ENCODE measurements at places on chromosomes 1 and 21.
A peak's percentile ranks its signal among the peaks of the same experiment; 100 is the strongest.

GRCh38 chr1:155218854-155219591, 10.5 kb downstream of the MTX1 start:
- DNase-seq: peak; percentile 60

GRCh38 chr1:193581341-193581740, 394.9 kb upstream of the B3GALT2 start:
- DNase-seq: no peak

- no peak for DNase-seq
Observed at GRCh38 chr1:201285846-201286245, 2.5 kb downstream of the PKP1 start.

- peak; percentile 24 for DNase-seq
Observed at GRCh38 chr21:26850116-26850643, 5.0 kb upstream of the ADAMTS1 start.

DNA sequence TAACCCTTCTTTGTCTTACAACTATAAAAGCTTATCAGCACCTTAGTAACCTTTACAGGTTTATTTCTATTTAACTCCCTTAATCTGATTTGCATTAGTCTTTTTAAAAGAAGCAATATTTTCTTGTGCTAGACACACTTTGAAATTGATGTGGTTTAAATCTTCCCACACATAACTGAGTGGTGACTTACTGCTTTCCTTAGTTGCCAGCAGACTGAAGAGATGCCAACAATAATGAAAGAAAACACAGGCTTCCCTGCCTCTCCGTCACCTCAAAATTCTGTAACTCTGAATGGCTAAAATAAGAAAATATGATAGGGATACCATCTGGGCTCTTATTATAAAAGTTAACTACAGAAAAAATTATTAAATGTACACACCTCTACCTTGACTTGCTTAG, 196.8 kb downstream of the PTBP2 start:
- peak; percentile 53 for DNase-seq

- no peak for DNase-seq
Observed at GRCh38 chr1:16018749-16019643, 1.2 kb upstream of the HSPB7 start.

- DNase-seq: no peak
Observed at GRCh38 chr1:68745011-68745410, 248.1 kb upstream of the DEPDC1 start.

DNA sequence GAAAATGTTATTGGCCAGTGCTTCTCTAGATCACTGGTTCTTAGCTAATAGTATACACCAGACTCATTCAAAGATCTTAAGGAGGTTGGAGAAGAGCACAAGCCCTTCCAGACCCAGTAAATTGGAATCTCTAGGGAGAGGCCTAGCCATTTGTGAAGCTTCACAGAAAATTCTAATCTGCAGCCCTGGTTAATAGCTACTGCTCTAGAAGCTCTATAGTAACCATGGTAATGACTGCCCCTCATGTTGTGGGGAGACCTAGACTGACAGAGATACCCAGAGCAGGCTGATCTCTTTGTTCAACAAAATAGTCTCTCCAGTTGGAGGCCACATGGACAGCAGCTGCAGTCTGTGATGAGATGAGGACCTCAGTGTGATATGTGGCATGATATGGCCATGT, 31.7 kb downstream of the ARID1A start:
- no peak for DNase-seq

DNA sequence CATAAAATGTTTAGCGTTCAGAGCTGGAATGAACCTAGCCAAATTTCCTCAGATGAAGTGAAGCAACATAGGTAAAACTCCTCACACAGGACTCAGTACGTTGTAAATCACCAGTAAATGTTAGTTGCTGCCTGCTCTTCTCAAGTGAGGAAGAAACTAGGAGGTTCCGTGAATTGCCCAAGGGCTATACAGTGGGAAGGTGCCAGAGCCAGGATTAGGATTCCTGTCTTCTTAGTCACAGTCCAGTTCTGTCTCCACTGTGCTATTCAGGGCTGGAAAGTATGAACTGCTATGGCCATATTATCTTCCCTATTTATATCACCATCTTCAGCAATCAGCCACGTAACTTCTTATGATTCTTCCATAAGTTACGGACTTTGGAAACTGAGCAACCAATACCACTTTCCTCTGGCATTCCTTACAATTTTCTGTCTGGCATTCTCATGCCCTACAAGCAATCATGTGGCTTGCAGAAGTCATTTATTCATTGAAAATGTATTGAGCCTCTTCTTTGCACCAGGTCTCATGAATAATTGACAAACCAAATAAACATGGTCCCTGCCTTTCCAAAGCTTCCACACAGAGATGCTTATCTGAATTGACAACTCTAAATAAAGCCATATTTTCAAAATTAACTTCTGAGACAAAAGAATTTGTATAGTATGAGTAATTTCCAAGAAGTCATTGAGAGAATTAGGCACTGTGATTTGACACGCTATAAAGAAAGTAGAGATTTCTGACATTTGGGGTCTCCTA, 271.6 kb upstream of the SGIP1 start:
- DNase-seq: peak; percentile 87

DNA sequence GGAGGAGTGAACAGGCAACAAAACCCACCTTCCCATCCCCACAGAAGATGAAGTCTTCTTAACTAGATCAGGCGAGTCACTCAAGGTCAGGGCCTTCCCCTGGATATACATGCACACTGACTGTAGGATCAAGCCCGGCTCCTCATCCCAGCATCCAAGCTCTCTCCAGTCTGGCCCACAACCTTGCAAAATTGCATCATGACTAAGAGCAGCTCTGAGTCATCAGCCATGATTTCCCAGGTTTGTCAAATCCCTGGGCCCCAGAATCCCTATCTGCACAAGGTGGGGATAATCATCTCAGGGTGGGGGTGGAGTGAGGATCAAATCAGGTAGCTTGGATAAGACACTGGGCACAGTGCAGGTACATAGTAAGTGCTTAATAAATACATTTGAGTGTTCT, 199.3 kb upstream of the GRIK3 start:
- no peak for DNase-seq

GRCh38 chr1:193736507-193736906, 550.1 kb upstream of the B3GALT2 start:
- no peak for DNase-seq

DNA sequence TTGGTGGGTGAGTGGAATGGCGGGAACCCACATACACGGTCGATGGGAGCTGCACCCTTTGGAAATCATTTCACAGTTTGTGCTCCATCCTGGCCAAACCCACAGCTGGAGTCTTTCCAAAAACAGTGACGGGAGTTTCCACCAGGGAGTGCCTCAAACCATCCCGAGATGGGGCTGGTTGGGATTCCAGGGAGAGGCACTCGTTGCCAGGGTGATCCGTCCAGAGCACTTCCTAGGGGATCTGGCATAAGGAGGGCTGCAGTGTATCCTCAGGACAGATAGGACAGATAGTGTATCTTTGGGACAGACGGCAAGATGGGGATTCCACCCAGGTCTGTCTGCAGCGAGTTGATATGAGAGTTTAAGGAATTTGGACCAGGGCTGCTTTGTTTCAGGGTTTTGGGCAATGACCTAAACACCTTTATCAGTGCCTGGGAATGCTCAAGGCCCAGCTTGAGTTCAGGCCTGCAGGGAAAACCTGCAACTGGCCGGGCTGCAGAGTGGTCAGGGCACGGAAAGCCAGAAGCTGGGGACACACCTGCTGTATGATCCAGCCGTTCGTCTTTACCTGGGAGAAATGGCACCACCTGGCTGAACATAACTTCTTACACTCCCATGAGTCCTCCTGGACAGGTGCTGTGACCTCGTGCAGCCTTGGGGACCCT, 3.4 kb upstream of the POFUT2 start:
- peak; percentile 47 for DNase-seq

- no peak for DNase-seq
Observed at GRCh38 chr1:35640380-35641232, 720 bp downstream of the PSMB2 start.

- no peak for DNase-seq
Observed at GRCh38 chr1:159831412-159832141, 4.9 kb downstream of the SLAMF8 start.

GRCh38 chr1:234040446-234041317, 136.2 kb downstream of the SLC35F3 start:
- DNase-seq: no peak

DNA sequence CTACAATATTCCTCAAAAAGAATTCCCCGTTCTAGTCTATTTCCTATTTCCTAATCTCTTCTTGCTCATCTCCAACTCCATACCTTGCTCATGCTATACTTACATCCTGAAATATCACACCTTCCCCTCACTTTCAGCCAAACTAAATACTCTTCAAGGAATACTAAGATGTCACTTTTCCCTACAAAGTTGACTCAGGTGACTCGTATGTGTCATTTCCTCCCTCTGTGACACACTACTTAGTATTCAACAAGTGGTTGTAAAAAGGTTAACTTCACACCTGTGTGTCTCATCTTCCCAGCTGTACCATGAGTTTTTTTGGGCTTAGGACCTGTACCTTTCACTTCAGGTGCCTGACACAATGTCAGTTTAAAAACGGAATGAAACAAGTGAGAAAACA, 81.9 kb upstream of the LBR start:
- no peak for DNase-seq

DNA sequence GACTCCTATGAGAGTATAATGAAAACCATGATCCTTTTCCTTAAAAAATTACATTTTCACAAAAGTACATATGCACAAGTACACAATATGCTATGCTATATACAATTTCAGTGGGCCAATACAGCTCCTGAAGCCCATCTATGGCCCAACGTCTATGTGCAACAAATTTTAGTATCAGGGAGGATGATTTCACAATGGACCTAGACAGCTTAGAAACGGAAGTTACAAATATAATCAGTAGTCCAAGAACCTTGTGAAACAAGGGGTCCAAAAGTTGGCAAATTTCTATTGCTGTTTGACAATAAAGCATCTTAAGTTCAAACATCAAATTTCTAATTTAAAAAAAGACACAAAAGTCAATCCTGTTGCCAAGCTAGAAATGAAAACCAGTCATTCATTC, 87.0 kb downstream of the DPYD start:
- no peak for DNase-seq

- DNase-seq: no peak
Observed at GRCh38 chr1:97632075-97632474, 288.8 kb downstream of the DPYD start.

- DNase-seq: peak; percentile 35
Observed at GRCh38 chr1:6419804-6420453, at the start of gene HES2. Gene HES2, minus strand, starts transcription at chr1:6419919. Its CDS starts 99 bp downstream, at chr1:6419820.

GRCh38 chr1:210751911-210752310, 382.0 kb downstream of the KCNH1 start:
- DNase-seq: no peak

GRCh38 chr1:56535362-56535761, 44.0 kb downstream of the PLPP3 start:
- DNase-seq: no peak

- DNase-seq: no peak
Observed at GRCh38 chr1:204083491-204083890, 10.6 kb downstream of the SOX13 start.

DNA sequence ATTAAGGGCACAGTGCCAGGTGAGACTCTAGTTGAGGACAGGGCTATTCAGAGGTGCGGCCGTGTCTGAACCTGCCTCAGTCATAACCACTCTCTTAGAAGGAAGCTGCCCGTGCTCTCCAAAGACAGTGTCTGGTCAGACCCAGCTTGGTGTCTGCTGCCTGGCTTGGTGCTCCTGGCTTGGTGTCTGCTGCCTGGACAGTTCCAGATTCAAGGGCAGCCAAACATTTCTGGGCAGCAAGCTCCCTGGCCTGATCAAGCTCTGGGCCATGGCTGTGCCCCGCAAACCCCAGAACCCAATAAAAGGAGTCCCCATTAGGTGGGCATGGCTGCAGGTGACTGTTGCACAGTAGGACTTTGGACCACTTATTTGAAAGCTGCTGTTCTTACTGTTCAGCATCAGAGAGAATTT, 27.7 kb downstream of the NEK2 start:
- DNase-seq: no peak

DNA sequence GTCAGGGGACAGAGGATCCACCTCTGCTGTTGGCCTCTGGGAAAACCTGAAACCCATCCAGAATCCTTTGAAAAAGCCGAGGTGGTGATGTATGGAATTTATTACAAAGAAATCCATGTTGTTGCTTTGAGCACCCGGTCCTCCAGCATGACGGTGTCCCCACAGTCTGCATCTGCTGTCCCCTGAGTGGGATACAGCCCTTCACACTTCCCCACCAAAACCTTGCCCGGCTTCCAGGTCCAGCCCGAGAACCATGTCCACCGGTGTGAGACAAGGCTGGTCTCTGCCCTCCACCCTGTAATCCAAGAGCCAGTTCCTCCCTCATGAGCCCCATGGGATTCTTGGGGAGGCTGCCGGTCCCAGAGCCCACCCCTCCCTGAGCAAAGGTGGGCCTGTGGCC, 70.5 kb downstream of the STUM start:
- no peak for DNase-seq

DNA sequence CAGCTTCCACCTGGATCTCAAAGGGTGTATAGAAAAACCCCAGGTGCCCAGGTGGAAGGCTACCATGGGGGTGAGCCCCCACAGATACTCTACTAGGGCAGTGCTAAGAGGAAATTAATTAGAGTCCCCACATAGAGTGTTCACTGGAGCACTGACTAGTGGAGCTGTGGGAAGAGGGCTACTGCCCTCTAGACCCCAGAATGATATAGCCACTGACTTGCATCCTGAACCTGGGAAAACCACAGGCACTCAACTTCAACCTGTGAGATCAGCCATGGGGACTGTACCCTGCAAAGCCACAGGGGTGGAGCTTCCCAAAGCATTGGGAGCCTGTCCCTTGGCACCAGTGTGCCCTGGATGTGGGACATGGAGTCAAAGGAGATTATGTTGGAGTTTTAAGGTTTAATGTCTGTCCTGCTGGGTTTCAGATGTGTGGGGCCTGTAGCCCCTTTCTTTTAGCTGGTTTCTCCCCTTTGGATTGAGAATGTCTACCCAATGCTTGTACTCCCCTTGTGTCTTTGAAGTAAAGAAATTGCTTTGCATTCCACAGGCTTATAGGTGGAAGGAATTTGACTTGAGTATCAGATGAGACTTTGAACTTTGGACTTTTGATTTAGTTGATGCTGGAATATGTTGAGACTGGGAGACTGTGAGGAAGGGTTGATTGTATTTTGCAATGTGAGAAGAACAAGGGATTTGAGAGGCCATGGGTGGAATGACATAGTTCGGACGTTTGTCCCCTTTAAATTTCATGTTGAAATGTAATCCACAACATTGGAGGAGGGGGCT, 31.8 kb upstream of the CDC14A start:
- no peak for DNase-seq

GRCh38 chr1:181685211-181685610, 201.9 kb downstream of the CACNA1E start:
- no peak for DNase-seq

DNA sequence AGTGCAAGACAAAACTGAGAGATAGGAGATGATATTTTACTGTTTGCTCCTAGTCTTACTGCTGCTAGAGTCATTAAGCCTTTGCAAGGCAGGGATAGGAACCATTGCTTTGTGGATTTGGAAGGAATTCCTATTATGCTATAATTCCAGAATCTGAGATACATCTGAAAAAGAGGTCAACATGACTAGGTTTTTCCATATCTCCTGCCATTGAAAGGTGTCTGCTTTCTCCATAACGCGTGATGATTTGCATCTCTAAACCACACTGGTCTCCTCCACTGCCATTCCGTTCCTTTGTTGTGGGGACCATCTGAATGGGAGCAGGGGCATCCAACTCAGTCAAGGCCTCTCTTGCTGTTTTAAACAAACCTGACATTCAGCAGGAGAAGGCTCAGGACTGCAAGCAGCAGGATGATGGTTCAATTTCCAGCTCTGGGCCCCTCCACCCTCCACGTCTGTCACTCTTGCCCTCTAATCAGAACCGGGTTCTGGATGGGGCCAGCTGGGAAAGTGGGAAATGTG, 45.2 kb downstream of the PLPP3 start:
- DNase-seq: no peak

- DNase-seq: no peak
Observed at GRCh38 chr21:15206514-15206913, 141.7 kb upstream of the NRIP1 start.

GRCh38 chr1:53551428-53551995, 92.3 kb downstream of the DMRTB1 start:
- no peak for DNase-seq
